ENCODE measurements at places on chromosomes 3 and 15.
A peak's percentile ranks its signal among the peaks of the same experiment; 100 is the strongest.

DNA sequence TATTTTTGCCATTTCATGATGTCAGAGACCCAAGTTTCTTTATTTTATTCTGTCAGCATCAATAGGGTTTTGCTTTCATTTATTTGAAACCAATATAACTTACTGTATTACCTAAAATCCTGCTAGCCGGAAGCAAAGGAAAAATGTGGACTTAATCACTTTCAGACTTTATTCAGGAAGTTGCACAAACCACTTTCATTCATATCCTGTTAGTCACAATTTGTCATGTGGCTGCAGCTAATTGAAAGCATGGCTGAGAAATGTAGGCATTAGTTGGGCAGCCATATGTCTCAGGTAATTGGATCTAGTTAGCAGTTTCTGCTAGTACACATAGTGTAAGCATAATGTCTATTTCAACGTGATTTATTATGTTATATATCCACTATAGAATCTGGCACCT is 462.3 kb upstream of the SGO1 start:
- no peak for DNase-seq

DNA sequence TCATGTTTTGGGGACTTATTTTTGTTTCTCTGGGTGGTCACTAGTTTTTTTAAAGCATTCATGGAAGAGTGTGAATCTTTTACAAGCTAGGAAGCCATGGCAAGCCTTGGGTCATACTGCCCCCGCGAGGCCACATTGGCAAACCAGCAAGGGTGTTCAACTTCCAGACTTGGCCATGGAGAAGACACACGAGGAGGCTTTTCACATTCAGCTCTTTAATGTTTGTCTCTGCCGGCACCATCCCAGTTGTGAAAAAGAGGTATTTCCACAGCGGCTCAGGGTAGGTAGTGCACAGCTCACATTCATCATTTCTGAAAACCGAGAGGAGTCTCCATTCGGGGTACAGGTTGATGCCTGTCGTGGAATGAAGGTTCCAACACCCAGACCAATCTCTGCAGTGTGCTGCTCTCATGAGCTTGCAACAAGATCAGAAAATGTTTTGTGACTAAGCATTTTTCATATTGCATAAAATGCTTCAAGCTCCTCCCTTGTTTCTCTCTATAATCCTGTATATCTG is 7.7 kb downstream of the CCR5 start:
- DNase-seq = peak; percentile 70

DNA sequence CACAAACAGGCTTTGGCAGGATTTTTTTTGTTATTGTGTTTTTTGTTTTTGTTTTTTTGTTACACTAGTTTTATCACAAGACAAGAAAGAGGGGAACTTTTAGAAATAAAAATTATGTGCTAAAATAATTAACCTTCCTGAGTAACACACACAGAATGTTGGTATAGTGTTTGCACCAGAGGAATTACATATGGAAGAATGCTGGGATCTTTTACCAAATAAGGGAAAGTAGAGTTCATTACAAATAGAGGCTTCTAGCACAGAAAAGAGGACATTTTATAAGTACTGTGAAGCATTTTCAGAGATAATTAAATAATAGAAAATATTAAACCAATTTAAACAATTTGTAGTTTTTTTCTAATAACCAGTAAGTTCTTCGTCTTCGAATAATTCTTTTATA is 116.0 kb downstream of the IGF1R start:
- DNase-seq = no peak

DNA sequence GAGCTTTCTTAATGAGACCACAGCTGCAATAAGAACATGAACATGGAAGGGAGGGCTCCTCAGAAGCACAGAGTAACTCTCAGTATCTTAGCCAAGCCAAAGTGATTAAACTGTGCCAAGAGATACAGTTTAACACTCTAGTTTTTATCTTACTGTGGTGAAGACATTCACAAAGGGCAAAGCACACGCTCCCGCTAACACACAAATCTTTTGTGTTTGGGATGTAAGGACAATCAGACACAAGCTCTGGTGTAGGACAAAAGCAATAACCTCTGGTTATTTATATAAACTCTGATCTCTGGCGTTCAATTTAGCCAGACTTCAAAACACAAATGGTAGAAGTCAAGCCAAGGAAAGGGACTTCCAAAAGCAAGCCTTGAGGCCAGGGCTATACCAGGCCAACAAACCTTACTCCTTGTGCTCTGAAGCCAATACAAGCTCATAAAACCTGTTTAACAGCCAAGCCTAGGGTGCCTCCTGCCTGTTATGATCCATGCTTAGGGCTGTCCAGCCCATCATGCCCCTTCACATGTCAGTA is 27.8 kb downstream of the DPH3 start:
- DNase-seq = no peak

DNA sequence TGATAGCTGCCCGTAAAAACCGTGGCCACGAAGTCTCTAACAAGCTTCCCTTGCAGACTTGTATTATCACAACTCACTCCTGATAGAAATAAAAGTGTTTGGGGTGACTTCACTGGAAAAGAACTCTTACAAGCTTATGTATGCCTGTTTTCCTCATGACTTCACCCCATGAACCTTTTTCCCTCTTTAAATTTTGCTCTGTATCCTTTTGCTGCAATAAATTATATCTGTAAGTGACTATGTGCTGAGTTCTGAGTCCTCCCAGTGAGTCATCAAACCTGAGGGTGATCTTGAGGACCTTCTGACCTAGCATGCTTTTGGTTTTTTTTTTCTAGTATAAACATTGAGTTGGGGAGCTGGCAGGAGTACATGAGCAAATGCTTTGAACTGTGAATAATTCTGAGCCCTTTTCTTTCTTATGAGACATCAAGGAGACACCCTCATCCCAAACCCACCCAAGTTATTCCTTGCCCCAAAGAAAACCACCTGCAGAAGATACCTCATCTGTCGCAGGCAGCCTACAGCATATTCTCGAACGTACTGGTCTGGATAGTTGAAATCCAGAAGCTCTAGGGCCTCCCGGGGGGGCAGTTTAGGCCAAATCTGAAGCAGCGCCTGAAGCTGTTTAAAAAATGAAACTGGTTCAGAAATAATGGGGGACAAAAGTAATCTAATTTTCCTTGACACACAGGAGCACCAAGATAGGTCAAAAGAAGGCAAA is 85.9 kb downstream of the FAIM start:
- no peak for DNase-seq

DNA sequence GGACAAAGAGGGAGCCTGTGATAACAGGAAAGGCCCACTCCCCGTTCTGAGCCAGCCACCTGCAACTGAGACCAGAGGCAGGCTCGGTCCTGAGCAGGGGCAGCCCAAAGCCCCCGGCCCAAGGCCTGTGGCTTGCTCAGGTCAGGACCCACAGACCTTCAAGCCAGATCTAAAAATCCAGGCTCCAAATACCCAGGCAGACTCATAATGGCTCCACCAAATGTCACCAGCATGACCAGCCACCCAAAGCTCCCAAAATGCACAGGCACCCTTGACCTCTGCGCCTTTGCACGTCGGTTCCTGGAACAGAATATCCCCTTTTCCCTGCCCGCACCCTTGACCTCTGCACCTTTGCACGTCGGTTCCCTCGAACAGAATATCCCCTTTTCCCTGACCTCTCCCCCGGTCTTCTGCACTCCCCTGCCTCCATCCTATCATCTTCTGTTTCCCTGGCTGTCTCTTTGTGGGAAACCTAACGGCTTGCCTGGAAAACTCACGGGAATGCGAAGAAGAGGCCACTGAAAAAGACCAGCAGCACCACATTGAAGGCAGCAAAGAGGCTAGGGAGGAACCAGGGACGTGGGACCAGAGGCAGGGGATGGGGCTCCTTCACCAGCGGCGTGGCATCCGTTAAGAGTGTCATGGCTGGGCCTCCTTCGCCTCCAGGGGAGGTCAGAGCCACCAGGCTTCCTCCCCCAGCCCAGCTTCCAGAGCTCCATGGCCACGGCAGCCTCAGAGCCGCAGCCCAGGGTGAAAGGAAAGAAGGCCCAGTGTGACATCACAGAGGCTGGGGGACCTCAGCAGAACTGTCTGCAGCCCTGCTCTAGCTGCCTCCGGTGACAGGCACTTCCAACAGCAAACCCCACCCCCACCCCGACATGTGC is at the start of gene ZDHHC19:
Gene ZDHHC19, minus strand, starts transcription at position 728 of the 884 bp plus-strand sequence. Its CDS starts 85 bp downstream, at position 643.
- DNase-seq = no peak

DNA sequence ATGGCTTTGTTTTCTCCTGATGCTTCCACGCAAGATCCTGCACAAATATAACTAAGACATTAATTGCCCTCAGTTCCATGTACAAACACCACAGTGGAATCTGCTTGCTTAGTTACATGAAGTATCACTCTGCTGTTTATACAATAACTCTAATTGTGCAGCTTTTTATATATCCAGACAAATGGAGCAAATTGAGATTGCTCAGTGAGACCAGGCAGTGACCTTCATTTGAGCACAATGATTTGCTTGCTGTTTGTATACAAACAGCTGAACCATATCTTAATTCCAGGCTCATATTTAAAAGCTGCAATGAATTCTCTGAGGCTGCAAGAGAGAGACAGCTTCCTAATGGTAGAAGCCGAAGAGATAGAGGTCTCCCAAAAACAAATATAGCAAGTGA is 243.7 kb downstream of the CADPS start:
- DNase-seq = no peak

GRCh38 chr3:52144034-52144795 is 10.0 kb downstream of the POC1A start:
- DNase-seq = peak; percentile 82

GRCh38 chr3:30035935-30036567 is 570.4 kb upstream of the TGFBR2 start:
- DNase-seq = no peak

- no peak for DNase-seq
Measured at GRCh38 chr3:121362035-121362734, 183.6 kb downstream of the POLQ start.

- DNase-seq = no peak
Measured at GRCh38 chr15:56194035-56194434, 49.6 kb downstream of the RFX7 start.

GRCh38 chr15:90087454-90088154 is 14.7 kb downstream of the IDH2 start:
- peak; percentile 33 for DNase-seq

- DNase-seq = no peak
Measured at GRCh38 chr15:67670647-67671305, 128.3 kb downstream of the MAP2K5 start.

DNA sequence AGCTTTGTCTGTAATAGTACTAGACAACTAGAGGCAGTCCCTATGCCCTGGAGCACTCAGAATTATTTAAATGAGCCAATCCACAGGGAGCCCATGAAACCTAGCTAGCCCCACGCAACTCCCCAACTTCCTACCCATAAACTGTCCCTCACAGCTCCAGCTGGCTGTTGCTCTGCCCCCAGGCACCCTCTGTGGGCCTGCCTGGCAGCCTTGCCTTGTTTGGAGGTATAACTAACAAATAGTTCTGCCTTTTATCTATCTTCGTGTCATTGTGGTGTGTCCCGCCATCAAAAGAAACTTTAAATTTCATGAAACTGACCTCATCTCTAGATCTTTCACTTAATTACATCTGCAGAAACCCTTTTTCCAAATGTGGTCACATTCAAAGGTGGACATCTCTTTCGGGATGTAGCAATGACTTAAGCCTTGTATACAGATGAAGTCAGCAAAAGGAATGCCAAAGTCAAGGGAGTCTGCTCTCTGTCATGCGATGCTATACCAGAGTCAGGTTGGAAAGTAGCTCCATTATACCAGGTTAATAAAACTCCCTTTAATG is 1.8 kb upstream of the RTP3 start:
- DNase-seq = no peak

GRCh38 chr3:29301332-29302019 is 20.6 kb downstream of the RBMS3 start:
- no peak for DNase-seq

GRCh38 chr3:50268703-50269451 is at the start of gene SEMA3B:
SEMA3B (plus strand) TSS chr3:50269147; CDS start chr3:50269241, 94 bp downstream.
- DNase-seq = no peak

Data from activated CD4-positive, alpha-beta T cell treated with anti-CD3 and anti-CD28 coated beads, Interleukin-2, Interleukin-4, amounts not matched to agents 100 ng/mL and 50 ng/mL, durations not matched to agents 16 hours and 8 hours (primary cell).